ENCODE measurements at places on chromosomes 6 and 20.

DNA sequence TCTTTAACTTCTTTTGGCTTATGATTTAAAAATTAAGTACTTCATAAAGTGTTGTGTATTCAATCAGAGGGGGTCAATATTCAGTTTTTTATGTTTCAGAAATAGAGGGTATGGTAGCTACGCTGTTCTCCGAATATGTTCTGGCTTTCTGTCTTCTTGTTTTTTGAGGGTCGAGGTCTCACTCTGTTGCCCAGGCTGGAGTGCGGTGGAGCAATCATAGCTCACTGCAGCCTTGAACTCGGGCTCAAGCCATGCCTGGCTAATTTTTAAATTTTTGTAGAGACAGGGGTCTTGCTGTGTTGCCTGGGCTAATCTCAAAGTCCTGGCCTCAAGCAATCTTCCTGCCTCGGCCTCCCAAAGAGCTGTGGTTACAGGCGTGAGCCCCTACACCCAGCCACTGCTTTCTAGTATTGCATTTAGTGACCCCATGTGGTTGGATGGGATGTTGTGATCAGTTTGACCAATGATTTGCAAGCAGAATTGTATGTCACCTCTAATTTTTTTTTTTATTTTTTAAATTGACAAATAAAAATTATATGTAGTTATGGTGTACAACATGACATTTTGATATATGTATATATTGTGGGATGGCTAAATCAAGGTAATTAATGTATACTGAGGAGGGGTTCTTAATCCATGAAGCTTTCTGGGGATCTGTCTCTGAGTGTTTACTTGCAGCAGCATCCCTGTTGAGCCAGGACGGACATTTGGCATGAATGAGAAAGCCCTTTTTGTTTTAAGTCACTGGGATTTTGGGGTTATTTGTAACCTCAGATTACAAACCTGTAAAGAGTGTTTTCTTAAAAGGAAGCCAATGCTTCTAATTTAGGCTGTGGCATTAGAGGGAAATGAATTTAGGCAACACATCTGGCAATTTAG is 38.5 kb upstream of the DEK start:
- DNase-seq, result peak; percentile 65

DNA sequence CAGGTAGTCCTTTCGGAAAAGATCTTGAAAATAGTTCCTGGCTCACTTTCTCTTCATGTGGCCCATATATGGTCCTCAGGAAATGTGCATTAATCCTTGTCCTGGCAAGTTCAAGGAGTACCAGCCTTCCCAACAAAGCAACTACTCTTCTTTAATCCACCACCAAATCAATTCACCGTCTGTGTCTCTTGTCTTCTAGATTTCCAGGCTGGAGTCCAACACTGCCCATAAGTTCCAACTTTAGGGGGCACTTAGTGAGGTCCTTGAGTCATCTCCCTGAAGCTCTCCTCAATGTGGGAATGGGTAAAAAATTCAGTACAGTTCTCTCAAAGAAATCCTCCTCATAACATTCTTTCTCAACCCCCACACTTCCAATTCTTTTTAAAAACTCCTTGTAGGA is 6.9 kb upstream of the DAAM2 start:
- no peak for DNase-seq

GRCh38 chr6:2768696-2769095 is 3.5 kb downstream of the WRNIP1 start:
- DNase-seq, result no peak

- no peak for DNase-seq
Observed at GRCh38 chr6:88493717-88494116, 327.6 kb upstream of the CNR1 start.

DNA sequence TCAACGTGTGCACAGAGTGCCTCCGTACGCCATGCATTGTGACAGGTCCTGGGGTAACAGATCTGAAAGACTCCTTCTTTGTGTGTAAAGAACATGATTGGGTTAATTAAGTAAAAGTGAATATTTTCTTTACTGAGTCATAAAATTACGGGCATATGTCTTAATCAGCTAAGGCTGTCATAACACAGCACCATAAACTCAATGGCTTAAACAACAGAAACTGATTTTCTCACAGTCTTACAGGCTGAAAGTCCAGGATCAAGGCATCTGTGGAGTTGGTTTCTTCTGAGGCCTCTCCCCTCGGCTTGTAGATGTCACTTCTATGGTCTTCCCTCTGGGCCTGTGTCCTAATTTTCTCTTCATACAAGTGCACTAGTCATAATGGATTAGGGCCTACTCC is 176.9 kb downstream of the MTFR2 start:
- no peak for DNase-seq

Data from GM23338 (cell line).